ENCODE measurements at places on chromosomes 5 and 9. TPM values are rescaled to one million over a fixed set of nuclear protein-coding genes. Genes with fewer than 3 reads are reported as not detected.

SPATA9 gene
- not detected for total RNA-seq

DNA sequence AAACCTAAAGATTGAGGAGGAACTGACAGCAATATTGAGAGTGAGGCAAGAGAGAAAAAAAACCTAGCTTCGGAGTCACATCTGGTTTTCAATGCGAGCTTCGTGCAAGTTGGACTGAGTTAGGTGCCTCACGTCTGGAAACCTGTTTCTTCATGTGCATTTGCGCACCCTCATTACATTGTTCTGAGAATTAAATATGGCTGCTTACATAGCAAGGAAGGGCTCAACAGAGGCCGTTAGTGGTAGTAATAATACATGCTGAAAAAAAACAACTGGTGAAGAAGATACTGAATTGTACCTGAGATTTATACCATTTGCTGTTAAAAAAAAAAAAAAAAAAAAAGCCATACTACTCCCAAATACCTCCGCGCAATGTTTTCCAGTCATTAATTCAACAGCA is 18.6 kb downstream of the DNAJA1 start:
- no peak for DNase-seq

ELAVL2 gene
- total RNA-seq, result 1.8 TPM

DNA sequence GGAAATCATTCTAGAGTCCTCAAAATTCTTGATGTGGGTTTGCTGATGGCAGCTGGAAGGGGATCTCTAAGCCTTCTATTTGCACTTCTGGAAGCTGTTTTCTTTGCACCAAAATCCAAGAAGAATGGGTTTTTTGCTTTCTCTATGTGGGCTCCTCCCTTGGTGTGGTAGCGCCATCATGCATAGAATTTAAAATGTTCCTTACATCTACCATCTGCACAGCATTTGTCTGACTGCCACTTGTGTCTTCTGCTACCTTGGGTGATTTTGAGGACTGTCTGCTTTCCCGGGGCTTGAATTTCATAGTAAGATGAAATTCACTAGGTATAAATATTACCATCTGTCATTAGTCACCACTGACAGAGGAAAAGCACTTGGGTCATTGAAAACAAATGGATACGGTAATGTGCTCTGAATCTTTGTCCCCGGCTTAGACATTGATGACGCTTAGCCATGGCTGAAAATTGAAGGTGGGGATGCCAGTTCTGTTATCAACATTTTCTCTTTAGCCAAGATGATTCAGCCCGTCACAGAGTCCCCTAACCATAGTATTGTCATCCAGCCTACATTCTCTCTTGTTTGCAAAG is 30.0 kb downstream of the SNX30 start:
- DNase-seq, result no peak

Data from tongue (tissue), 3 donors.